ENCODE measurements at places on chromosomes 4 and X.

DNA sequence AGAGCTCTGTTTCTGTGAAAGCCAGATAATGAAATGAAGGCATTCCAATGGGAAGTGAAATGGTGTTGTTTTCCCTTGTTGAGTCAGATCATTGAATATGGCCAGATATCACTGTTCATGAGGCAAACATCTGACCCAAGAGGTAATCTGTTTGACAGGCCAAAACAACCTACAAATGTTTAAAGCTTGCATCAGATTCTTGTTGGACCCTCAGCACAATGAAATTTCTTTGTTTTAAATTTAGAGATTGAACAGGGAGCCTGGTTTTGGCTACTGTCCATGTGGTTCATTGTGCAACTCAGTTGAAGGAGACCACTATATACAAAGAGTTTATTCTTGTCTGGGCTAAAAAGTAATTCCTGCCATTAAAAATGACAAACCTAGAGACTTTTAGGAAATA, 159.1 kb downstream of the AFF2 start:
- peak; percentile 24 for DNase-seq

- peak; percentile 29 for DNase-seq
Measured at GRCh38 chrX:148588649-148589310, 88.4 kb downstream of the AFF2 start.

GRCh38 chrX:142655507-142655906, 370.2 kb upstream of the SPANXN4 start:
- no peak for DNase-seq

DNA sequence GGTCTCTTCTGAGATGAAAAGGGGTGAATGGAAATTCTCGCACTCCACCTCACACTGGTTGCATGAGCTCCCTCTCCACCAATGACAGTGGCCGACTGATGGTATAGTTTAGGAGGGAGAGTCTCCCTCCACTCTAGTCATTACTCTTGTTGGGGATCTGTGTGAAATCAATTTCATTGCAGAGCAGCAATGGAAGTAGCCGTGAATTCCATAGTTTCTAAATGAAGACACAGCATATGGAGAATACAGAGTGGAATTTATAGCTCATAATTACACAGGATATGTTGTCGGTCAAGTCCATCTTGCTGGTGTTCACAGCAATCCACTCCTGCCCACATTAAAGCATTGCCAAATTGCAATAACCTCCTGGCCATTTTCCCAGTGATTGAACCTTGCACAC, 426.0 kb downstream of the AFF2 start:
- no peak for DNase-seq

DNA sequence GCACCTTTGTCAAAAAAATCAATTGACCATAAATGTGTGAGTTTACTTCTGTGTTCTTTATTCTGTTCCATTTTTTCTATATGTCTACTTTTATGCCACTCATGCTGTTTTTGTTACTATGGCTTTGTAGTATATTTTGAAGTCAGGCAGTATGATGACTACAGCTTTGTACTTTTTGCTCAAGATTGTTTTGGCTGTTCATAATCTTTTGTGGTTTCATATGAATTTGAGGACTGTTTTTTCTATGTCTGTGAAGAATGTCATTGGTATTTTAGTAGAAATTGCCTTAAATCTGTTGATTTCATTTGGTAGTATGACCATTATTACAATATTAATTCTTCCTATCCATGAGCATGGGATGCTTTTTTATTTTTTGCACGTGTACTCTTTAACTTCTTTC, 346.8 kb downstream of the PPP3CA start:
- no peak for DNase-seq

DNA sequence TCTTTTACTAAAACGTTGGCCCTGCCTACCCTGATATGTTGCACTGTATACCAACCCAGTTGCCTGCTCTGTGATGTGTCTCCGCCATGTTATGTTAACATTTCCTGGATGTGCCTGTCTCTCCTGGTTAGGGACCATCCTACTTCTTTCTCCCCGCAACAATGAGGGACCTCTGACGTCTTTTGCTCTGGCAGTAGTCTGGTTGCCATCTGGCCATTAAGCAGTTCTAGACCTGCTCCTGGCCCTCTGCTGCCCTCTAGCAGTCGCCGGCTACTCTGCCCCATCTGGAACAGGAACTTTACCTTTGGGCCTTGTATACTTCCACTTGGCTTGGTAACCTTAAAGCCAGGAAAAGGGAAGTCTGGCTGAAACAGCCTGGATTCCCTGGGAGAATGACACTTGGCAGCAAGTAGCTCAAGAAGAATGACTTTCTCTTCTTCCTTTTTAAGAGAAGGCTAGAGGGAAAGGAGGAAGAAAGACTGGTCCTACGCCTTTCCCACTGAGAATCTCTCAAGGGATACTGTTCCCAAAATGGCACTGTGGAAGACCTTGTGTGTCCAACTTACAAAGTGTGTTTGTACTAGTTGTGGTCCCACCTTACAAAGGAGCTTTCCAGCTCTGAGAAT, 63.5 kb downstream of the GPC3 start:
- no peak for DNase-seq

DNA sequence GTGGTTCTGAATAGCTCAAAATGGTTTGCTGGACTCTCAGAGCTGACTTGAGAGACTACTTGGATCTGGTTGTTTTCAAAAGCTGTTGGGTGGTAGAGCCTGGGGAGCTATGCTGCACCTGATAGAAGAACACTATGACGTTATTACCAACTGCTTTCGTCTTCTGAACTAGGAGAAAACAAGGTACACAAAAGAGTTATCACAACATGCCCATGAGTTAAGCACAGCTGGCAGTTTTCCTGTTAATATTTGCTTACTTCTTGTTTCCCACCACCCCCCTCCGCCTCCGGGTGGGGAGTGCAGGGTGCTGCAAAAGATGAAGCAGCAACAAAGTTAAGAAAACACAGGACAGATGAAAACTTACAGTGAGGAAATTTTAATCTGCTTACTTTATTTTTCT, 69.1 kb downstream of the RASL11B start:
- no peak for DNase-seq

- DNase-seq = peak; percentile 28
Measured at GRCh38 chr4:212438-213188, 88.3 kb downstream of the ZNF718 start.

DNA sequence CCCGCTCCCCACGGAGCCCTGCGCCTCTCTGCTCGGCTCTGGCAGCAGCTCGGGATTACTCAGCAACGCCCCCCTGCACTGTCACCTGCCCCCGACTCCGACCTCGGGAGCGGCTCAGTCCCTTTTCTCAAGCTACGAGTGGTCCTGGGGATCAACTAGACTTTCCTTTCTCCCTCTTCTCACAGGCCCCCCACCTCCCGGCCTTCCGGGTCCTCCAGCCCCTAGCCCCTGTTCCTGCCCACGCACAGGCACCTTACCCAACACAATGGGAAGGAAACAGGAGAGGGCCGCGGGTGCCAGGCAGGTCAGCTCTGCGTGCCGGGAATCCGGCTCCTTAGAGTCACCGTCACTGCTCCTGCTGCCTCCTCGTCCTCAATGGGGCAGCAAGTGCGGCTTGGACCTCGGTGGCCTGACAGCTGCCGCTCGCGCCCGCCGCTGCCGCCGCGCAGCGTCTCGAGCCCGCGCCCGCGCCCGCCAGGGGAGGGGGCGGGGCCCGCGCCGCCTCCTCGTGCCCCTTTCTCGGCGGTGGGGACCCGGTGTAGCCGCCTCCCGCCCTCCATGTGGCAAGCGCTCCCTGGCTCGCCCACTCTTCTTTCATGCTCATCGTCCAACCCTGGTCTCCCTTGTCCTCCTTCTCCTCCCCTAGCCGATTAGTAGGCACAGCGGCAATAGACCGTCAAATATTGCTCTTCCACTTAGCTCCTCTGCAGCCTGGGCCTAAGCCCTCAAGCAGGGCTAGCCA, at the start of gene RAB9B:
RAB9B (minus strand) TSS at position 455 of the 742 bp plus-strand sequence. CDS start 6,473 bp downstream, outside the sequence.
- no peak for DNase-seq

- peak; percentile 31 for DNase-seq
Measured at GRCh38 chrX:109347632-109348031, 134.3 kb downstream of the GUCY2F start.

- peak; percentile 87 for DNase-seq
Measured at GRCh38 chr4:73573794-73574528, 46.3 kb downstream of the RASSF6 start.

- no peak for DNase-seq
Measured at GRCh38 chrX:109533631-109534030, 3.0 kb upstream of the NXT2 start.

GRCh38 chrX:47244676-47245075, 11.9 kb downstream of the USP11 start:
- no peak for DNase-seq

DNA sequence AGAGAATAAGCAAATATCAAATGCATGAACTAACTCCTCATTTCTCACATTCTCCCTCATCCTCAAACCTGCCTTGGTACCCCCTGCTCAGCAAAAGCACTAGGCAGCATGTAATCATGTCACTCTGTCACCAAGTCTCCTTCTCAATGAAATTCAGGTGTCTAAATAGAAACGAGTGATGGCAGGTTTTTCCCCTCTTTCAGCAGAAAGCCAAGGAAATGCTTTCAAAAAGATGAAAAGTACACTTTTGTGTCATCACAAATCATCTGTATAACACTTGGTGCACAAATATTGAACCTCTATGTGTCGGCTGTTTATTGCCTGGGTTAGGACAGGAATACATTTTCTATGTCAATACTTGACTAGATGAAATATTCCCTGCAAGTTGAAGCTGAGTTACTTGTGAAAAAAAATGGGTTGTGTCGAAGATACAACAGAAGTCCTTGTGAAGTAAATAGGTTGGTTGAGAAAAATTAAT, 285.1 kb upstream of the MAGEB18 start:
- no peak for DNase-seq

DNA sequence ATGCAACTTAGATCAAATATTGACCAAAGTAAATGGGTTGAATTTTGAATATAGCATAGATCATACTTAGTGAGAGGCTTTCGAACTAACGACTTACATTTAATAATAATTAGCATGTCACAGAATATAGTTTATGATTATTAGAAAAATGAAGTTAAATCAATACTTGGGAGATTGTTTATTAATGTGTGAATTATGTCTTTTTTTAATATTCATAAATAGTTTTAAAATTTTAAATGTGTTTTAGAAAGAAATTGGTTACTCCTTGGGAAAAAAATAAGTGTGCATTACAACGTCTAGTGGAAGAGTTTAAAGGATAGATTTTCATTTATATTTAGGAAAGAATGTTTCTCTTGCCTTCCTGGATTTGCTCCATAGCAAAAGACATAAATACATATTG, 7.3 kb downstream of the FGA start:
- DNase-seq = no peak

DNA sequence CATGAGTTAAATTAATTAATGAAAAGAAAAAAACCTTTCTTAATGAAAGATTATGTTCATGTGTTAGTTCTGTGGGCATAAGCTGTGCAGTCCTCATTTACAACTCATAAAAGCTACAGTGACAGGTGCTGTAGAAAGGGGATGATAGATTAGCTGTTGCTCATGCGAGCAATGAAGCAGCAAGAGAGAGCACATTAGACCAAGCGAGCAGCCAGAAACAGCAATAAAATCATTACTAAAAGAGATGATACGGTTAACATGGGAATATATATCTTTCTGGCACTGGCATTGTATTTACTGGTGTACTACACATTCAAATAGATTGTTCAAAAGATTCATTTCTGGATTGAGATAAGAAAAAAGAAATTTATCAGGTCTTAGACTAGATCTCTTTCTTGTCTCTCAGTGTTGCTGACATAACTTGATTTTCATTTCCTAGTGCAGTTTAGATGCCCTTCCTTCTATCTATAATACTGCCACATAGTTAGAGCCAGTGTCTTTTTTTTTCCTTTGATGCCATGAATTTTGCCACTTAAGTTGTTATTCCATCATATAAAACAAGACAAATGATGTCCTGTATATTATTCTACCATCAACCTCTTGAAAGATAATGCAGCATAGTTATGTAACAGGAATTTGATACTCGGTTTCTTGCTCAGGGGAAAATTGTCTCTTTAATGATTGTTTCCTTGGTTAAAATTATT, 164.6 kb downstream of the BANK1 start:
- DNase-seq = no peak

DNA sequence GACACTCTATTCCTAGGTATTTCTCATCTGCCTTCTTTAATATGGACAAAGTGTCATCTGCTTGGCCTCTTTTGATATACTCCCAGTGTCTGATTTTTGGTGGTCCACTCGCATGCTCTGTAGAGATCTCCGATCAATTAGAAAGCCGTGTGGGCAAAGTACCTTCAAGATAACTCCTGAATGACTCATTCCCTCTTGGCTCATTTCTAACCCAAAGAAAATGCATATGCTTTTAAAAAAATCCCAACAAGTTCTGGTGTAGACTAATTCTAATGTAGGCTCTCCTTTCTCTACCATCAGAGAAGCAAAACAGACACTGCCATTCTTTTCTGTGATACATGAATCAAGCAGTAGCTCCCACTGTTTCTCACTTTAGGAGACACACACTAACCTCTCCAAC, 714.9 kb upstream of the ADGRL3 start:
- DNase-seq = peak; percentile 8

- no peak for DNase-seq
Measured at GRCh38 chr4:106355193-106355592, 13.4 kb downstream of the GIMD1 start.

DNA sequence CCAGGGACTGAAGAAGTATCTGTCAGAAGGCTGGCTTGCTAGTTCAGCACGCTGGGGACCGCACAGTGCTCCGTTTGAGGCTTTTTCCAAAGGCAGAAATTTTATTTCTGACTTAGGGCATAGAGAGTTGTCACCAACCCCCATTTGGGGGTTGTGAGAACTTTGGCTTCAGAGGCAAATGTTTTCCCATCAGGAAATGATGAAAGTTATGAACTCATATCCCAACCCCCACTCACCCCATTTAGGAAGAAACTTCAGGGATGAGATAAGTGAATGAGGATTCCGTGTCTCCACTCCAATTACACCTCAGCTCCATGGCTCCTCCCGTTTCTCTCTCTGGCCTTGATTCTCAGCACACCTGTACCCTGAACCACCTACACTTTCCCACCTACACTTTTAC, 4.3 kb upstream of the WDR13 start:
- no peak for DNase-seq

- DNase-seq = no peak
Measured at GRCh38 chr4:164304101-164304639, 449.8 kb upstream of the SMIM31 start.

- peak; percentile 92 for DNase-seq
Measured at GRCh38 chr4:99763635-99764101, 53.0 kb upstream of the DAPP1 start.

GRCh38 chr4:126794363-126794762, 838.4 kb upstream of the INTU start:
- no peak for DNase-seq

DNA sequence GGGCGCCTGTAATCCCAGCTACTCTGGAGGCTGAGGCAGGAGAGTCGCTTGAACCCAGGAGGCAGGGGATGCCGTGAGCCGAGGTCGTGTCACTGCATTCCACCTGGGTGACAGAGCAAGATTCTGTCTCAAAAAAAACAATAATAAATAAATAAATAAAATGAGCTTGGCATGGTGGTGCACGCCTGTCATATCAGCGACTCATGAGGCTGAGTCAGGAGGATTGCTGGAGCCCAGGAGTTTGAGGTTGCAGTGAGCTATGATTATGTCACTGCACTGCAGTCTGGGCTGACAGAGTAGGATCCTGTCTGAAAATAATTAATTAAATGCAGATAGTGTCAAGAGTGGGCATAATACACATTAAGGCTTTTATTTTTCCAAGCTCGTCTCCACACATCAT, 77.5 kb downstream of the DHRSX start:
- no peak for DNase-seq

GRCh38 chrX:30589146-30589888, 11.8 kb upstream of the TASL start:
- no peak for DNase-seq

Measured in astrocyte of the cerebellum (primary cell).